Stimulated activated CD8-positive, alpha-beta memory T cell treated with anti-CD3 and anti-CD28 coated beads, Interleukin-15, amount 100 ng/mL, for 48 hours (primary cell): ENCODE measurements at places on chromosomes 5 and 9.

GRCh38 chr5:68962757-68963484 lies 130.9 kb upstream of the SLC30A5 start:
- DNase-seq, result no peak

DNA sequence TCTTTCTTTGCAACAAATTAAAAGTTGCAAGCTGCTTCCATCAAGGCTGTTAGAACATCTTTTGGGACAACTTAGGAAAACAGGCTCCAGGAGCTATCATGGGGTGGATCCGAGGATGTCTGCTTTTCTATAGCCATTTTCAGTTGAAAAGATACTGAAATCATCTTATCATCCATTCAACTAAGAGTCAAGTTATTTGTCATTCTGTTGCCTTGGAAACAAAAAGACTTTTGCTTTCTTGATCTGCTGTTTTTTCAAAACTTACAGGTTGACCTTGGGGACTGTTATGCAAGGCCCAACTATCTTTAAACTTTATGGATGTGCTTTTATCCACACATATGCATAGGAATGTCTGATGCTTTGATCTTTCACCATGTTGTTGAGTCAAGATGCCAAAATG lies 545.3 kb upstream of the DAP start:
- DNase-seq, result no peak

GRCh38 chr9:88658311-88658822 lies 123.4 kb downstream of the NXNL2 start:
- DNase-seq, result no peak

DNA sequence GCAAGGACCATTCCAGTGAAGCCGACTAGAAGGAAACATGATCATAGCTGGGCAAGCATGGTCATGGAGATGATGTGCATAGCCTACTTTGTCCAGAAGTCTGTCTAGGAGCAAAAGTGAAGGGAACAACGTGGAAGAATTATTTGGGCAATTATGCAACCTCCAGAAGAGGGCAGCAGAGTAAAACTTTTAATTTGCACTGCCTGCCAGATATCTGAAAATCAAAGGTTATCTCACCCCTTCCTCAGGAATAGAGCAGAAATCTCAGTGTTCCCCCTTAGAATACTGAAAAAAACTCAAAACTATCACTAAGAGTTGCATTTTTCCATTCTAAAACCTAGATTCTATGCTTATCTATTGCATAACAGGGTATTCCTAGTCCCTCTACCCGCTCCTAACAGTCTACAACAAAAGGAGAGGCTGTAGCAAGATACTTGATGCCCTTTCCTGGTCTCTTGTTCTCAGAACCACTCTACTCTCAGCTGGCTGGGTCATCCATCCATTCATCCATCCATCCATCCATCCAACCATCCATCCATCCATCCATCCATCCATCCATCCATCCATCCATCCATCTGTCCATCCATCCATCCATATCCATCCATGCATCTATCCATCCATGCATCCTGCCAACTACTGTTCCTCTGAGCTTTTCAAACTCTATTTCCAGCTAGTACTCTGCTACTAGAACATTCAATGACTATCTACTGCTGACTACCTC lies 8.4 kb upstream of the SETD9 start:
- DNase-seq, result no peak

GRCh38 chr5:3671337-3671736 lies 75.7 kb downstream of the IRX1 start:
- no peak for DNase-seq

DNA sequence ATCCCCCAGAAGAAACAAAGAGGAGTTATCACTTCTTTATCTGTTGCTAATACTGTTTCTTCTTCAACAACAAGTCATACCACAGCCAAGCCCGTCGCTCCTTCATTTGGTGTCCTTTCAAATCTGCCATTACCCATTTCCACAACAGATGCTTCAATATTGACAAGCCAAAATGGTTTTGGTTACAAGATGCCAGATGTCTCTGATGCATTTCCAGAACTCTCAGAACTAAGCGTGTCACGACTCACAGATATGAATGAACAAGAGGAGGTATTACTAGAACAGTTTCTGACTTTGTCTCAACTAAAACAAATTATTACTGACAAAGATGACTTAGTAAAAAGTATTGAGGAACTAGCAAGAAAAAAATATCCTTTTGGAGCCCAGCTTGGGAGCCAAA lies 16.0 kb upstream of the HAND1 start:
- DNase-seq, result no peak

- no peak for DNase-seq
These were observed 126.9 kb upstream of the MAP3K1 start for GRCh38 chr5:56688402-56688801.

GRCh38 chr9:133709015-133709611 lies 29.0 kb downstream of the SARDH start:
- no peak for DNase-seq

DNA sequence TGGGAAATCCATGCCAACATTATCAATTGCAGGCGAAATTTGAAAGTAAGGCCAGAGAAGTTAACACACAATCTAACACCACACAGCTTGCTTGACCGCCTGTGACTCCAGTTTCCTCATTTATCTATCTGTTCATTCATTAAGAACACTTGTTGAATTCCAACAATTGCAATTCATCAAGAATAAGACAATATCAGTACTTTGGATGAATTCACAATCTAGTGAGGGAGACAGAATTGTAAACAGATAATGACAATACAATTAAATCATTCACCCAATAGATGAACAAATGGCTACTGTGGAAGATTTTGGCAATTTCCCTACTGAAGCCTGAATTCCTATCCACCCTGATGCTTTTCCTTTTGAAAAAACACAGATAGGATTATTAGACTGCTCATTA lies 181.6 kb downstream of the TRIM36 start:
- no peak for DNase-seq

DNA sequence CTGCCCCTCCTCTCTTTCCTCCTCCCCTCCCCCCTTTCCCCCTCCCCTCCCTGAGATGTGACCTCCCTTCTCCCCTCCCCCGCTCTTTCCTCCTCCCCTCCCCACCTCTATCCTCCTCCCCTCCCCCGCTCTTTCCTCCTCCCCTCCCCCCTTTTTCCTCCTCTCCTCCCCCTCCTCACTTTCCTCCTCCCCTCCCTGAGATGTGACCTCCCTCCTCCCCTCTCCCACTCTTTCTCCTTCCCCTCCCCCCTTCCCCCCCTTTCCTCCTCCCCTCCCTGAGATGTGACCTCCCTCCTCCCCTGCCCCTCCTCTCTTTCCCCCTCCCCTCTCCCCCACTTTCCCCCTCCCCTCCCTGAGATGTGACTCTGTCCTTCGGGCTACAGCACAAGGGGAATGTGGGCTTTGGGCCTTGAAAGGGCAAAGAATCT lies 169.8 kb downstream of the COL23A1 start:
- no peak for DNase-seq

DNA sequence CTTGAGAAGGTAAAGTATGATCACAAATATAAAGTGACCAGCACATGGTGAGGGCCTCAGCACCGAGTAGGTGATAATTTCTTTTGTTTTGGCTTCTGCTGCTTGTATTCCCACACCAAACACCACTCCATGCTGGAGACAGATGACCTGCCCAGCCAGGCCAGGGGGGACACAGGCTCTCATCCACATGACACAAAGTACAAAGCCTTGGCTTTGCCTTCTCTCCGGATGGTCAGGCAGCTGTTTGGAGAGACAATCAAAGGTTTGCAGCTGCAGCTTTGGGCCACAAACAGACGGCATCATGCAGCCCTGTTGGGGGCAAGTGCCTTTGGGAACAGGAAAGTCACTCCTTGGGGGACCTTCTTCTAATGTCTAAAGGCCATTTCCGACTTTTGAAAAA lies 226.2 kb upstream of the KLF4 start:
- no peak for DNase-seq

- no peak for DNase-seq
These were observed 91.3 kb downstream of the RALGPS1 start for GRCh38 chr9:127005770-127006314.

GRCh38 chr5:174098694-174099093 lies 53.2 kb downstream of the NSG2 start:
- DNase-seq, result no peak

- no peak for DNase-seq
These were observed 10.9 kb downstream of the HK3 start for GRCh38 chr5:176888016-176888864.

DNA sequence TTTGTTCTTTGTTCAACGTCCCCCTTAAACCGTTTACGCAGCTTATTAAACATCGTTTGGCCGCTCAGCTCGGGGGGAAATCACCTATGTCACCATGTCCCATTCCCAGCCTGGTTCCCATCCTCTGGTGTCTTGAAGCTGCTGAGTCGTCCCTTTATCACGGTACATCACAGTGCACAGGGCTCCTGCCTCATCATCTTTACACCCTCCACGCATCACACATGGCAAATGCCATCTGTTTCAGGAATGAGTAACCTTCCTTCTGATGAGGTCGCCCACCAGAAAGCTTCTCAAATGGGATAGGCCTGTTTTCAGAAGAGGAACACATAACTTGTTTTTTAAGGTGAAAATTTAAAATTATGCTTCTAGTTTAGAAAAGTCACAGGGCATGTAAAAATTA lies 7.9 kb upstream of the LHX6 start:
- DNase-seq, result no peak

GRCh38 chr5:78500028-78500427 lies 139.6 kb downstream of the SCAMP1 start:
- no peak for DNase-seq

DNA sequence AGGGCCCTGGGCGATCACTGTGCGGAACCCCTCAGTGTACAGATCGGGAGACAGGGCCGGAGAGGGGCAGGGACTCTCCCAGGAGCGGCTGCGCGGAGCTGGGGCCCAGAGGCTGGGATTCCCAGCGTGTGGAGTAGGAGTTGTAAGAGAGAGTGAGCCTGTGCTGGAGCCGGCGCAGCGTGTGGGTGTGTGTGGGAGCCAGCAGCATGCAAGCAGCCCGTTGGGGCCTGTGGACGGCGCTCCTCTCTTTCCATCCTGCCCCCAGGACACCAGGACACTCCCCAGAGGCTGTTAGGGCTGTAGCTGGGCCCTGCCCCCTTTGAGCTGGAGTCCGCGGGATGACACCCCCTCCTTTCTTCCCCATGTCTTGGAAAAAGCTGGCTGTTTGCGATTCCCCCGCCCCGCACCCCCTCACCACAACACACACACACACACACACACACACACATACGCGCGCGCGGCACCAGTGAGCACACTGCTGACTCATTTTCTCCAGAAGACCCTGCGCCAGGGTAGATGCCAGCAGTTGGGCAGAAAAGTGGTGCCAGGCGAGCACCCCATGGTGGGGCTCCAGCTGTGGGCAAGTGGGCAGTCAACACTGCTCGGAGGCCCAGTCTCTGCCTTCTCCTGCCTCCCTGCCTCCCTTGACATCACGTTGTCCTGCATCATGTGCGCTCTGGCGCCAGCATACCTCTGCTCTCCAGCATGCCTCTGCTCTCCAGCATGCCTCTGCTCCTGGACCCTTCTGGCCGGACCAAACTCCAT lies 1.5 kb downstream of the COL27A1 start:
- no peak for DNase-seq

DNA sequence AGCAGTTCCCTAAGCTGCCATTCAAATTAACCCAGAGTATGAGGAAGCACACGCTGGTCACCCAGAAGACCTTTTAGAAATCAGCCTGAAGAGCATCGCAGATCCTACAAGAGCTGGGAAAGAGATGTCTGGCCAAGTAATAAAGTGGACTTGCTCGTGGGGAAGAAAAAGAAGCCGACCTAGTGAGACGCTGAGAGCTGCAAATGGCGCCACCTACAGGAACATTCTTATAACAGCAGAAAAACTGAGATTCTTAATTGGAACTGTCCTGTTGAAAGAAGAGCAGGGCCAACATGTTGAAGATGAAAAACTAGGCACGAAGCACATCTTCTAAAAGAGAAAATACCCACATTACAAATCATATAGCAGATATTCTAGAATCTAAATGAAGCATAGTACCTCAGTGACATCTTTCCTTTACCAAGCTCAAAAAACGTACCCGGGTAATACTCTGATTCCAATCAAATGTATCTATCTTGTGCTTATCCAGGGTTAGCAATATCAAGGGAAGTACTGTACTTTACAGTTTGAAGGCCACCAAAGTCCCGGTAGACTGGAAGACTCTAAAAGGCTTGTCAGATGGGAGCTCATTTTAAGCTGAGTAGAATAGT lies 3.9 kb upstream of the GNAQ start:
- no peak for DNase-seq

DNA sequence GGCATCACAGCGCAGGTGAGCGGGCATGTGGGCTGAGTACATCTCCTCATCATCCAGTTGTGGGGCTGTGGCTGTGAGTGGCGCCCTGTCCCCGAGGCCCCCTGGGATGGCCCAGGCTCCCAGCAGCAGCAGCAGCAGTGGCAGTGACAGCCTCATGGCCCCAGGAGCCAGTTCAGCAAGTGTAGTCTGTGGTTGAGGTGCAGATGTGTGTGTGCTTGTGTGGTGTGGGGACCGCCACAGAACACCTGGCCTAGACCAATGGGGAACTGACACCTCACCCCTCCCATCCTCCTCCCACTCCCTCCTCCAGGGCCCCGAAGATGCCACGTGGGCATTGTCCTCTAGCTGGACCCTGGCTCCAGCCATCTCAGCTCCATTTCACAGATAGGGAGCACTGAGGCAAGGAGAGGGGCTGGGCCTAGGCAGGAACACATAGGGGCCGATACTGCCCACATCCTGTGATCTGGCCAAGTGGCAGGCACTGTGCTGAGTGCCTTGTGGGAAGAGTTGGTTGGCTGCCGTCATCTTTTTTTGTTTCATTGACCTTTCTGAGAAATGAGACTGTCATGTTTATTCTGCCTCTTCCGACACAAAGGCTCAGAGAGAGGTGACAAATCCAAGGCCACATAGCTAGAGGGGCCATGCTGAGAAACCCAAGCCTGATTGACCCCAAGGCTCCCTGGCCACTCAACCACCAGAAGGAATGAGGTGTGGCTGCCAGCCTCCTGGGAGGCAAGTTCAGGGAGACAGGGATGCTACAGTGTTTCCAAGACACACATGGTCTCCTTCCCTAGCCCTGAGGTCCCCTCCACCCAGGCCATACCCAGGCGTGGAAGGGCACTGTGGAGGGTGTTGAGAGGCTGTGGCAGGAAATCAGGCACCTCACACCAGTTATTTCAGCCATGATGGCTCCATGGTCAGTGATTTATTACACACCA lies at the start of gene MZB1:
Gene MZB1 (minus strand): TSS at position 213 of the 938 bp plus-strand sequence. CDS start 57 bp downstream, at position 156.
- peak; percentile 71 for DNase-seq

GRCh38 chr9:85130260-85130659 lies 460.7 kb downstream of the NTRK2 start:
- DNase-seq, result no peak

DNA sequence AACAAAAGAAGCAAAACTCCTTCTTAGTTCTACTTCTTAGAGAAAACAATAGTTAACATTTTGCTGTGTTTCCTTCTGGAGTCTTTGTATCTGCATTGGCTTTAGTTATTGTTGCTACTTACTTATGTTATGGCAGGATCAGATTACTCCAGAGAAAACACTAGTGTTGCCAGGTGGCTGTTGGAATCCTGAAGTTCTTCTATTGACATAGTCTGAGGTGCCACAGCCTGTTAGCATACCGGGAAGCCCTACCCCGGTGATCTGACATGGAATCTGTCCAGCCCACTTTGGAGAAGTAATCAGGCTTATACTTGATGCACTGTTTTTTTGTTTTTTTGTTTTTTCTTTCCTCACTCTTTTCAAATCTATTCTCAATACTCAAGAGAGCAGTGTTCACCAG lies 68.5 kb upstream of the CEP78 start:
- DNase-seq, result no peak

- DNase-seq, result no peak
These were observed 290.8 kb upstream of the MPDZ start for GRCh38 chr9:13570068-13570974.
